ENCODE measurements at places on chromosomes 2 and 18. TPM values are rescaled to one million over a fixed set of nuclear protein-coding genes. Genes with fewer than 3 reads are reported as not detected.

Gene KCNIP3
- 1.1 TPM for total RNA-seq

Gene HAAO
- total RNA-seq, result 0.77 TPM

Gene EXOC6B
- 31.1 TPM for total RNA-seq

Gene HOXD8
- not detected for total RNA-seq

DNA sequence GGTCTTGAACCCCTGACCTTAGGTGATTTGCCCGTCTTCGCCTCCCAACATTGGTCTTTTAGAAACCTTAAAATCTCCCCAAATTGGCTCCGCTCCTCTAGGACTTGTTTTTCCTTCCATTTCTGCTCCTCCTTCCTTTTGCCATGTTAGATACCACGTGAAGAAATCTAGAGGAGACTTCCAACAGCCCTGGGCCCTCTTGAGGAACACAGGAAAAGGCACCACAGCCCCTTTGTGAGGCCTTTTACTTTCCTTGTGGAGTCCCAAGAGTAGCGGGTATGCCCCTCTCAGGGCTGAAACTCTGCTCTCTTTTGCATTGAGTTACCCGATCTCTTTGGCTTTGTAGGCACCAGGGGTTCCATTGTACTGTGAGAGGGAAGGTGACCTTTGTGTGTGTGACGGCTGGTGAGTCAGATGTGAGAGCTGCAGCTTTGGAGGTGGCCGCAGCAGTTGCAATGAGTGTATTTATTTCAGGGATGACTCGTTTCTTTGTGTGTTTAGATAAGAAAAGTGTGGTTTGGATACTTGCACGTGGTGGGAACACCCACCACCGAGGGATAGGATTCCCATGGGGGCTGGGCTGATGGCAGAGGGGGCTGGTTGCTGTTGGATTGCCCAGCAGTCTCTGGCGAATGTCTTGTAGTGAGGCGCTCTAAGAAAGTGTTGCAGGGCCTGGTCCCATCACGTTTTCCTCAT is 218.4 kb upstream of the HS6ST1 start:
- H3K27ac ChIP-seq, result peak overlapping the region; percentile 87
- no peaks in the 10 kb centered on the region for H3K27me3 ChIP-seq
- no peaks in the 10 kb centered on the region for H3K36me3 ChIP-seq
- peaks cover 28% of the 10 kb centered on the region for H3K4me1 ChIP-seq
- DNase-seq, result peak; percentile 83

- H3K36me3 ChIP-seq, result peaks cover 30% of the 10 kb centered on the region
- H3K27ac ChIP-seq, result no peak overlapping the region
- no peak for DNase-seq
- H3K4me1 ChIP-seq, result no peaks in the 10 kb centered on the region
- no peaks in the 10 kb centered on the region for H3K27me3 ChIP-seq
Observed at GRCh38 chr2:43948370-43948769, 47.4 kb downstream of the LRPPRC start.

DNA sequence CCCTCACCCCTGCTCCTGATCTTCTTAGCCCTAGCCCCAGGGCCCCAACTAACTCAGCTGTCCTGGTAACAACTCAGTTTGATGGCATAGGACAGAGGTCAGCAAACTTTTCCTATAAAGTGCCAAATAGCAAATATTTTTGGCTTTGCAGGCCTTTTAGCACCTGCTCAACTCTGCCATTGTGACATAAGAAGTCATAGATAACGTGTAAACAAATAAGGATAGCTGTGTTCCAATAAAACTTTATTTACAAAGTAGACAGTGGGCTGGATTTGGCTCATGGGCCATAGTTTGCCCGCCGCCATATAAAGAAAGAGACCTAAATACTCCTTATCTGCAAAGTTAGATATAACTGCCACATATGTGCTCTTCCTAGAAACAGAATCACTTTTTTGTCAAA is 27.3 kb upstream of the TMEM87B start:
- no peak overlapping the region for H3K27ac ChIP-seq
- no peak overlapping the region for H3K4me3 ChIP-seq
- DNase-seq, result no peak

DNA sequence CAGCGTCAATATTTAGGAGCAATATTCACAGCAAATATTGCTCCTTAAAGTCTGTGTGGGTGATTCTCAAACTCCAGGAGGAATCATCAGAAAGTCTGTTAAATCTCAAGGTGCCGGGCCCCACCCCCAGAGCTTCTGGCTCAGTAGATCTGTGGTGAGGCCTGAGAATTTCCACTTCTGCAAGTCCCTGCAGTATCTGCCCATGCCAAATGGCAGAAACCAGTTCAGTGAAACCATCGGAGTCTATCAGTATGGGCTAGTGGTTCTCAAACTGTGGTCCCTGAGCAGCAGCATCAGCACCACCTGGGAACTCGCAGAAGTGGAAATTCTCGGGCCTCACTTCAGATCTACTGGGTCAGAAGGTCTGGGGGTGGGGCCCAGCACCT is 202.9 kb downstream of the SLC4A3 start:
- H3K36me3 ChIP-seq, result no peaks in the 10 kb centered on the region
- DNase-seq, result no peak
- no peaks in the 10 kb centered on the region for H3K4me1 ChIP-seq
- no peak overlapping the region for H3K4me3 ChIP-seq
- no peak overlapping the region for H3K27ac ChIP-seq
- no peaks in the 10 kb centered on the region for H3K27me3 ChIP-seq

DNA sequence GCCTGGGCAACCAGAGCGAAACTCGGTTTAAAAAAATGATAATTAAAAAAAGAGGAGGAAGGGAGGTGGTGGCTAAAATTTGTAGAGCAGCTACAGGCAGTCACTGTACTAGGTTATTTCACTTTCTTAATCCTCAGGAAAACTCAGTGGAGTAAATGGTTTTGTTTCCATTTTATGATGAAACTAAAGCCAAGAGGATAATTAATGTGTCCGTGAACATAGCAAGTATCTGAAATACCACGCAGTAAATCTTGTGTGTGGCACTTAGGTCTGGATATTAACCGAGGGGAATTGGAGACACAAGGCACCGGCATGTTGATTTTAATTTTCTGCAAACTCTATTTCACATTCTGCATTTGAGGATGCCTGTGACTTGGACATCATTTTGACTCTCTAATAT is 14.5 kb downstream of the SH3BP4 start:
- H3K27ac ChIP-seq, result no peak overlapping the region
- H3K4me3 ChIP-seq, result no peak overlapping the region
- no peaks in the 10 kb centered on the region for H3K27me3 ChIP-seq
- DNase-seq, result no peak
- H3K4me1 ChIP-seq, result peaks cover 23% of the 10 kb centered on the region
- no peaks in the 10 kb centered on the region for H3K36me3 ChIP-seq

GRCh38 chr2:97957432-97958183 is 38.1 kb downstream of the TMEM131 start:
- no peaks in the 10 kb centered on the region for H3K36me3 ChIP-seq
- H3K27ac ChIP-seq, result no peak overlapping the region
- no peak overlapping the region for H3K4me3 ChIP-seq
- no peaks in the 10 kb centered on the region for H3K27me3 ChIP-seq
- no peaks in the 10 kb centered on the region for H3K4me1 ChIP-seq

DNA sequence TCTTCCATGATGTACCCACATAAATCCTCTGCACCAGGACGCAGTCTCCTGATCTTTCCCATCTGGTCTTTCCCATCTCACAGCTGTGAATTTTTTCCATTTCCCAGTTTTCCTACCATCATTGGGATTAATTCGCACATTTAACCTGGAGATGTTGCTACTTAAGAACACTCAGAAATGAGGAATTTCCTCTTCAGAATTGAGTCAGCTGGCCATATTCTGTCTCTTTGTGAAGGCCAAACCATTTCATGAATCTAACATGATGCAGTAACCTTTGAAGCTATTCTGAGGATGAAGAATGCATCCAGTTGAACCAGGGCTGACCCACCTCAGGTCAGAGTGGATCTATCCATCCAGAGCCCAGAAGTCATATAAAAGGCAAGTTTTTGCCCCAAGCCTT is 326.8 kb downstream of the SETBP1 start:
- no peaks in the 10 kb centered on the region for H3K27me3 ChIP-seq
- no peaks in the 10 kb centered on the region for H3K4me1 ChIP-seq
- H3K36me3 ChIP-seq, result no peaks in the 10 kb centered on the region
- no peak overlapping the region for H3K27ac ChIP-seq
- no peak for DNase-seq

All from neural progenitor cell (in vitro differentiated cells).